ELF-1 (cell line): ENCODE measurements at places on chromosomes 16 and 17.

DNA sequence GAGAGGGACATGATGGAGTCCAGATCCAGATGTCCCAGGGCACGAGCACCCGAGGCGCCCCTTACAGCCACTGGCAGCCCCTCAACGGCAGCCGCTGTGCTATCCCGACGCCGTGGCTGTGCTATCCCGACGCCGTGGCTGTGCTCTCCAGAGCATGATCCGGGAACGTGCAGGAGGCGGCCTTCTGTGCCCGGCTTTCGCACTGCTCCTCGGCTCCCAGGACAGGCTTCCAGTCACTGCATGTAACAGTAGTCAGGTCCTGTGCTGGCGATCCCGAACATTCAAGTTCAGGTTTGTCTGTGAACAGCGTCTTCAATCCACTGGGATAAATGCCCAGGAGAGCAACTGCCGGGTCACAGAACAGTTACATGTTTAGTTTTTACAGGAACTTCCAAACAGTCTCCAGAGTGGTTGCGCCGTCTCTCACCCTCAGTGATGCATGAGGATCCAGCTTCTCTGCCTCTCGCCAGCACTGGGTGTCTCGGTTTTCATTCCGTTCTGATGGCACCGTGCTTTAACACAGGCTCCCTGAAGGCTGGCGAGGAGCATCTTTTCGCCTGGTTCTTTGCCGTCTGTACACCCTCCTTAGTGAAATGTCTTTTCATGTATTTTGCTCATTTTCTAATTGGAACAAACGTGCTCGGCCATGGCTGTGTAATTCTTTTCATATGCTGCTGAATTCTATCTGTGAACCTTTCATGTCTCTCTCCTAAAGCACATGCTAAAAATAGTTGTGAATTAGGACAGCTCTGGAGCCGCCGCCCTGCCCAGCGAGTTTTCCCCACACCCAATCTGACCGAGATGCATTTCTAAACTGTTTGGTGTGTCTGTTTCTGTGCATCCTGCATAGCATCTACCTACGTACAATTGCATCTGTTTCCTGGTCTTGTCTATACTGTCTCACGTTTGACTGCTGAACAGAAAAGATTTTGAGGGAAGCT lies 72.6 kb upstream of the METRNL start:
- DNase-seq, result no peak

DNA sequence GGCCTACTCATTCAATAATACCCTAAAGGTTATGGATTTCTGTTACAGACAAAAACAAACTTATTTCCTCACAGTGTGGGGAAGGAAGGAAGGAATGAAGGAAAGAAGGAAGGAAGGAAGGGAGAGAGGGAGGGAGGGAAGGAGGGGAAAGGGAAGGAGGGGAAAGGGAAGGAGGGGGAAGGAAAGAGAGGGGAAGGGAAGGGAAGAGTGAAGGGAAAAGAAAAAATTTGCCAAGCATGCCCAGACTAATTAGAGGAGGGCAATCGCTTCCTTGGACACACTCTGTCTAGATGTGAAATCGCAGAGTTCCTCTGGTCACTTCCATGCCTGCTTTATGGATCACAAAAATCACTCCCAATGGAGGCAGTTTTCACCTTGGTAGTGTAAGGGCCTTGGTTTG lies 570.1 kb upstream of the SOX9 start:
- no peak for DNase-seq

GRCh38 chr16:15544405-15544804 lies 98.5 kb downstream of the MARF1 start:
- no peak for DNase-seq

DNA sequence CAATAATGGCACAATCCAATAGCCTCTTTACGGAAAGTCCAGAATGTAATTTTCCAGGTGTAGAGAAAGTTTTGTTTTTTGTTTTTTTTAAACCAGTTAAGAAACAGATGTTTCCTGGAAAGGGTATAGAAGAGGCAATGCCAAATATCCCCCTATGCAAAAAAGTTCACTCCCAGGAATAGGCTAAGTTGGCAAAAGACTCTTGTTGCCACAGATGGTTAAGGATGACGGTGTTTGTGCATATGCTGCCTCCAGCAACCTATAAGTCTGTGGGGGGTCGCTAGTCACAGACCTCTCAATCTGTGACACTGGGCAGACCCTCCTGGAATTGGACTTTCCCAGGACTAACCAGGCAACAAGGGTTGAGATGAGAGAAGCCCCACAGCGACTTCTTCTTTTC lies 20.9 kb upstream of the HP start:
- no peak for DNase-seq

DNA sequence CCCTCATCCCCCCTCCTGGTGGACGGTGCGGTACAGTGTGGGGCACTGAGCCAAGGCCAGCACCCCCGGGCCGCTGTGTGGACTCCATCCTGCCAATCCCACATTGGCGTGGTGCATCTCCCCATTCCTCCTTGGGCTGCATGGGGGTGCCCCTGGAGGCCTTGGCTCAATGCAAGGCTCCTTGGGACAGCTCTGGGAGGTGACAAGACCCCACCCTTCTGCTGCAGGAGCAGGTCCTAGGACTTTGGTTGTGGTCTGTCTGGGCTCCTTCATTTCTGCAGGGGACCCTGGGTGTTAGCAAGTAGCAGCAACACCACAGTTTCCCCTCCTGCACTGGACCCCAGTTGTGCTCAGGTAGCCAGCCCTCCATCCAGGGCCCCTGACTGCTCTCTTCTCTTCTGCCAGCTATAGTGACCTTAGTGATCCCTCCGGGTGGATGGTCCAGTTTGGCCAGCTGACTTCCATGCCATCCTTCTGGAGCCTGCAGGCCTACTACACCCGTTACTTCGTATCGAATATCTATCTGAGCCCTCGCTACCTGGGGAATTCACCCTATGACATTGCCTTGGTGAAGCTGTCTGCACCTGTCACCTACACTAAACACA lies 1.3 kb downstream of the PRSS21 start:
- DNase-seq, result no peak

- DNase-seq, result no peak
Measured at GRCh38 chr16:54689072-54689865, 241.4 kb upstream of the IRX5 start.

DNA sequence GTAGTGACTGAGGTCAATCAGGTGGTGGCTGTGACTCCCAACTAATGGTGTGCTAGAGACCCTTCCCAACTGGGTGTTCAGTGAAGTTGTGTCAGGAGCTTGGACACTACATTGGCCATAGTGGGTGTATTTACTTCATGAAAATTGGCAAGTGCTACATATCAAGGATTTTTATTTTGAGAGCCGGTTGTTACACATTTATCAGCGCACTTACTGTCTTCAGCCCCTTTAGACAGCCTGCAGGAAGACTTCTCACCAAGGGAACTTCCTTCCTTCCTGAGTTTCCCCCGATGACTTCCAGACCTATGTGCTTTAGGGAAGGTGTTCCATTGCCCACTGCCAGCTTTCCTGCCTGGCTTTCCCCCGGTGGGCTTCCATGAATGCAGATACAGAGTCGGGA lies 261.2 kb downstream of the CBLN1 start:
- no peak for DNase-seq

GRCh38 chr16:12133729-12134128 lies 157.2 kb downstream of the SNX29 start:
- no peak for DNase-seq
